Aorta (tissue), 5 donors: ENCODE measurements at places on chromosomes 11 and 22. TPM values are rescaled to one million over a fixed set of nuclear protein-coding genes. Genes with fewer than 3 reads are reported as not detected.
A peak's percentile ranks its signal among the peaks of the same experiment; 100 is the strongest.

XRCC6 gene
- total RNA-seq = 131 TPM

KRTAP5-7 gene
- total RNA-seq = 0.63 TPM

DNA sequence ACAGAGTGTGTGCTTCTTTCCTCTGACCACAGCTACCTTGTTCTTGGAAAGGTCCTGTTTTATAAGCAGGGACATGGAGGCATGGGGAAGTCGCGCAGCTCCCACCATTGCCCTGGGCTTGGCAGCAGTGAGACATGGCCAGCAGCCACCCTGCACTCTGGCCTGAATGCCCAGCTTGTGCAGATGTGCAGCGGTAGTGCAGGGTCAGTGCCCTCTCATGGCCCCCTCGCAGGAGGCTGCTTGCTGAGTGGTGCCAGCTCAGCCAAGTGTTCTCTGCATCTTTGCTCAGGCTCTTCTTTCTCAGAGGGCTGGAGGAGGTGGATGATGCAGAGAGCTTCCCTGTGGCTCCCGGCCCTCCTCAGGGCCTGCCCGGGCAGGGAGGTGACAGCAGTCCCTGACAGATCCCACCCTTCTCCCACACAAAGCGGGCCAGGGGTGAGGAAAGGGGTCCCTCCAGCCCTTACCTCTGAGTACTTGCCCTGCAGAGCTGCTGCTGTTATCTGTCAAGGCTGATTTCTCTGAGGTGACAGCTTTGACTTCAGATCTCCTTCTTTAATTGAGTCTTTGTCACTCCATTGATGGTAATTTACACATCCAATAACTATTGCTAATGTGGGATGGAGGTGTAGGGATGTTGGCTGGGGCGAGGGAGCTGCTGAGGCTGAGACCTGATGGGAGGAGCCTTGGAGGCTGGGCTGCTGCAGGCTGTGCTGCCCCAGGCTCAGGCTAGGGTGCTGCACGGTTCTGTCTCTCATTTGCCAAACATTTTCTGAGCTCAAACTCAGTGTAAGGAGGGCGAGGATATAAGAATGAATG lies 47.4 kb upstream of the B3GAT1 start:
- H3K27me3 ChIP-seq = no peaks in the 10 kb centered on the region
- no peak overlapping the region for H3K4me3 ChIP-seq
- no peaks in the 10 kb centered on the region for H3K4me1 ChIP-seq
- H3K36me3 ChIP-seq = no peaks in the 10 kb centered on the region
- no peak overlapping the region for H3K27ac ChIP-seq
- DNase-seq = peak; percentile 51

DNA sequence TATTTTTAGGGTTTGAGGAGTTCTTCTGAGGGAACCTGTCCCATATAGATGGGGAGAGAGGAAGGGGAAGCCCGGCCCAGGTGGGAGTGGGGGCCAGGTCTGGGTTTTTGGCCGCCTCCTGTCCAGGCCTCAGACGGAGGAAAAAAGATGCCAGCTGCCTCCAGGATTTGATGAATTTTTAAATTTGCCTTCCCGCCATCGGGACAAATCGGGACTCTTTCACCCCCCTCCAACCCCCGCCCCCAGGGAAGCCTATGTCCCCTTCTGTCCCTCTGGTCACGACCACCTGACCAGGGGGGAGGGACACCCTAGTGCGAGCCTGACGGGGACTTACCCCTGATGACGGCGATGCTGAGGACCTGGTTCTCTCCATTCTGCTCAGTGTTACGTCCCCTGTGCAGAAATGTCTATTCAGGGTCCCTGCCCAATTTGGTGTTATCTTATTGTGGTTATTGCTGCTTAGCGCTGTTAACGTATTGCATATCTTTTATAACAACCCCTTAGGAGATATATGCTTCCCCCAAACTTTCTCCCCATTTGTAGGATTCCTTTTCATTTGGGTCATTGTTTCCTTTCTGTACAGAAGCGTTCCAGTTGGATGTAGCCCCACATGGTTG lies 115.9 kb upstream of the GRK3 start:
- H3K36me3 ChIP-seq = no peaks in the 10 kb centered on the region
- H3K27me3 ChIP-seq = no peaks in the 10 kb centered on the region
- peak overlapping the region; percentile 97 for H3K4me3 ChIP-seq
- H3K27ac ChIP-seq = no peak overlapping the region
- no peaks in the 10 kb centered on the region for H3K4me1 ChIP-seq

- DNase-seq = no peak
- no peaks in the 10 kb centered on the region for H3K4me1 ChIP-seq
- H3K27me3 ChIP-seq = no peaks in the 10 kb centered on the region
- no peak overlapping the region for H3K4me3 ChIP-seq
Measured at GRCh38 chr11:66017321-66017720, 5.5 kb downstream of the CST6 start.
